ENCODE measurements at places on chromosomes 5 and 9.

DNA sequence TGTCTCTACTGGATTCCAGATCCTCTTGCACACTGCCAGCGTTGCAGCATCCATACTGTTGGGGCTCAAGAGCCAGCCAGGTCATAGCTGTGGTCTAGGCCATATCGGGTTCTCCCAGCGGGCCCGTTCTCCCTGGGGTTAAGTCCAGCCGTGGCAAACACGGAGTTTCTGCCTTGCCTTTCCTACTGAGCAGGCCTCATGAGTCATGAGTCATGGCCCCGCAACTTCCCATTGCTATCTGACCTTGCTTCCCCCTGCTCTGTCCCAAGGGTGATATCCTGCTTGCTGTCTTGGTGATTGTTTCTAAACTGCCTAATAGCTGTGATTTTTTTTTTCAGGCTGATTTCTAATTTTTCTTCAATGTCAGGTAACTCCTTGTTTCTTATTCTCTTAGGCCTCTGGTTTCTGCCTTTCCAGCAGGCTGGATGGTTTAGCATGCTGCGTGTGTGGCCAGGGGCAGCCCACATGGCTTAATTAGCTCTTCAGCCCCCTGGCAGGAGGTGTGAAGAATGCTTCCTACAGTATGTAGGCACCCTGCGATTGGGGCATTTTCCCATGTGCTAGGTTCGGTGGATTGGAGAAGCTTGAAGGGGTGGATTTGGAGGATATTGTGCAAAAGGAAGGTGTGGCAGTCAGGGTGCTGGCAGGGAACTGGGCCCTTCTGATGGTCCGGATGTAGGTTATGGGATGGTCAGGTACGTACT, 18.7 kb downstream of the DAPK1 start:
- no peak for DNase-seq

DNA sequence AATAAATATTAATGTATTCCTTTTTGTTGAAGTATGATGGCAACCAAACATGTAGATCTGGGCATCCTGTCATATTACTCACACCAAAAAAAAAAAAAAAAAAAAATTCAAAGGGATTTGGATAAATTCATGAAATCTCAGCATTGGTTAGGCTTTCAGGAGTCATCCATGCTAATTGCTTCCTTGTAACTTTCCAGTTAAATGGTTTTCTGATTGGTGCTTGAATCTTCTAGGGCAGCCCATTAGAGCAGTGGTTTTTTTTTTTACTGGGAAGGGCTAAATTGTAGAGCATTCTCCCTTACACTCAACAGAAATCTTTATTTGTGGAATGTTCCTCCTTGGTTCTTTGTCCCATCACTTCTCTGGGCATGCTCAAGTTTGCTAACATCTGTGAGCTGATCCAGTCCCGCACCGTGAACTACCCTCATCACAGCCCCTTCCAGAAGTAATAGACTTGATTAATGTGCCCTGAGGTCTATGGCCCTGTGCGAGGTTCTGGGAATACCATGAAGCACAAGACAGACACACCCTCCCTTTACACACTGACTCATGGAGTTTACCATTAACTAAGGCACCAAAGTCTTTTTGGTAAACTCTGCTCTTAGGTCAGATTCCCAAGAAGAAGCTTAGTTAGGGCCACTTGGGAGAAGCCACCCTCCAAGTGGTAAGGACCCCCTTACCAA, 56.0 kb downstream of the RGS3 start:
- DNase-seq, result no peak

DNA sequence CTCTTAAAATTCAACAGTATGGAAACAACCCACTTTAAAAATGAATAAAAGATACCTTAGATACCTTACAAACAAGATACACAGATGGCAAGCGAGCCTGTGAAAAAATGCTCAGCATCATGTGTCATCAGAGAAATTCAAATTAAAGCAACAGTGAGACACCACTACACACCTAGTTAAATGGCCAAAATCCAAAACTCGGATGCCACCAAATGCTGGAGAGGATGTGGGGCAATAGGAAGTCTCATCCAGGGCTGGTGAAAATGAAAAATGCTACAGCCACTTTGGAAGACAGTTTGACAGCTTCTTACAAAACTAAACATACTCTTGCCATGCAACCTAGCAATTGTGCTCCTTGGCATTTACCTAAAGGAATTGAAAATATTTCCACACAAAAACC, 17.9 kb downstream of the DUSP1 start:
- no peak for DNase-seq

DNA sequence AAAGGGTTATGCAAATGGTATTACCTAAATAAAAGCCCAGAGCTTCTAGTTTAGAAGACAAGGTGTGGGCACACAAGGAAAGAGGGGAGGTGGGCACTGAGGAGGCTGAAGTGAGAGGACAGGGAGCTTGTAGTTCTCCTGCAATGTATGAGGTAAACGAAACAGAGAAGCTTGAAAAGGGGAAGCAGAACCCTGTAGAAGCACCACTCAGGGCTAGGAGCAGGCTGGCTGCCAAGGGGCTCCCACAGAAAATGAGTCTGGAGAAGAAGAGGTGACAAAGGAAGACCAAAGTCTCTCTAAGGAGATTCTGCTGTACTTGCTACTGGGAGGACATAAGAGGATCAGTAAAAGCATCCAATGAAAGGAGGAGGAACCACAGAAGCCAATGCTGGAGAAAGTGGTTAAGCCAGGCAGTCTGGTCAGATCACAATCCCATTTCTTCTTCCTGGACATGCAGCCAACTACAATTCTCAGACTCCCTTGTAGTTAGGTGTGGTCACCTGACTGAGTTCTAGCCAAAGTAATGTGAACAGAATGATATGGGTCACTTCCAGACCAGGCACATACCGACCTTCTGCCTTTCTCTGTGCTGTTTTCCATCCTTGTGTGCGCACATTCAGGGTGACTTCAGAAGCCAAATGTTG, 174.5 kb upstream of the MAP3K1 start:
- no peak for DNase-seq

GRCh38 chr9:103537426-103537825, 542.3 kb downstream of the CYLC2 start:
- DNase-seq, result no peak

DNA sequence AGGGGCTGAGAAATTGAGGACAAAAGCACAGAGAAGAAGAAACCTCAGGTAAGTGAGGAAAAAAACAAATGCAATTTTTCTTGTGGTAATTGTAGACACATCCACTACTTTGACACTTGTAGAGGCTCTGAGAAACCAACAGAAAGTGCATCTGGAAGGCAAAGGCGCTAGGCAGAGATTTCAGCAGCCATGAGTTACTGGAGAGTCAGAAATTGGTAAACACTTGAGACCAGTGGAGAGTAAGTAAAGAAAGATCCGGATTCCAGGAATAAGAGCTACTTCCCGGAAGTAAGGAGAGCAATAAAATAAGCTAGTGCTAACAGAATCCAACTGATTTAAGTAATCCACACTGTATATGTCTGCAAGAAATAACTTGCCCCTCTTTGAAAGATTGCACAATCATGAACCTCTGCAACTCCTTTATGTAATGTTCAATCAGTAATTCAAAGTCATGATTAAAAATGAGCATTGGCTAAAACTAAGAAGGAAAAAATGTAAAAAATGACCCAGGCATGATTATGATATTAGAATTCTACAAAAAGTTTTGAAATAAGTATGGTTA, 382.1 kb downstream of the CDH18 start:
- no peak for DNase-seq

GRCh38 chr9:116760636-116761035, 73.5 kb downstream of the TRIM32 start:
- no peak for DNase-seq

DNA sequence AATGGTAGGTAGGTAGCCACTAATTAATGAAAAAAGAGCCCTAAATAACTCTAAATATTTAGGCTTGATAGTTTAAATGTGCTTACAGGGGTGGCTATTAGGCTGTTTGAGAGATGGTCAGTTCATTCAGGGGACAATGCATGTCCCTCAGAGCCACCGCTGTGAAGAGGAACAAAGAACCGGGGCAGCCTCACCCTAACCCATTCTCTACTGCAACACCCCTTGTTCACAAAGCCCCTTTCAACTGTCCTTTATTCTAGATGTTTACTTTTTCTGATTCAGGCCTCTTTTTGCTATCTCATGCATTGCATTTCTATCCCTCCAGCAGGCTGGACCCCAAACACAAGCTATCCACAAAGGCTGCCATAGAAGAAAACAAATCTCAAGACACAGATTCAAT, 906.7 kb downstream of the NR2F1-AS1 start:
- DNase-seq, result no peak

DNA sequence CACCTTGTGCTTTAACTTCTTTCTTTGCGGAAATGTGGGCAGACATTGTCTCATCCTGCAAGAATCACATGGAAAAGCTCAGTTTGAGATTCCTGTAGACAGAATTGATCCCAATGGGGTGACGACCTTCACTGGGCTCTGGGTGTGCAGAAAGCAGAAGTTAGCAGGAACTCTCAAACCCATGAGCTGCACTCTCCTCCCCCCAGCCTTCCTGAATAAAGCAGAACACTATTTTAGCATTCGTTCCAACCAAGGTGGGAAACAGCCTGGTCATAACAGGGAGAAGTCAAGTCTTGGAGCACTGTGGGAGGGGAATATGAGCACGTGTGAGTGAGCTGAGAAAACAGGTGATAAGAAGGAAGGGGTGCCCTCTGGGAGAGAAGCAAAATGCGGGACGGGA, 87.4 kb upstream of the FER start:
- no peak for DNase-seq

DNA sequence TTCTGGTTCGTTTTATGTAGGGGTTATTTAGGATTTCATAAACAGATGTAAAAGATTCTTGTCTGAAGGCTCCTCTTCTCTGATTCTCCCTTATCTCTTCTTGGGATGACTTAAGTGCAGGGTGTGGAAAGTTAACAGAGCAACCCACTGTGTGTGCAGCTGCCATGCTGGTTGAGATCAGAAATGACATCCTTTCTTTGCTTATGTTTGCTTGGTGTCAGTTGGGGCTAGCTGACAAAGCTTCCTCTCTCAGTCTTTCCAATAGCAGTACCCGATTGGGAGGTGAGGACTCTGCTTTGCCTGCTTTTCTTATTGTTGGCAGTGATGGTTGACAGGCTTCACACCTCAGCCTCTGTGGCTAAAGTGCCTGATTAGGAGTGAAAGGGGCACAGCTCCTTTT, 26.5 kb downstream of the OGN start:
- no peak for DNase-seq
